DMS79 (cell line): ENCODE measurements at places on chromosomes 5 and 9.

DNA sequence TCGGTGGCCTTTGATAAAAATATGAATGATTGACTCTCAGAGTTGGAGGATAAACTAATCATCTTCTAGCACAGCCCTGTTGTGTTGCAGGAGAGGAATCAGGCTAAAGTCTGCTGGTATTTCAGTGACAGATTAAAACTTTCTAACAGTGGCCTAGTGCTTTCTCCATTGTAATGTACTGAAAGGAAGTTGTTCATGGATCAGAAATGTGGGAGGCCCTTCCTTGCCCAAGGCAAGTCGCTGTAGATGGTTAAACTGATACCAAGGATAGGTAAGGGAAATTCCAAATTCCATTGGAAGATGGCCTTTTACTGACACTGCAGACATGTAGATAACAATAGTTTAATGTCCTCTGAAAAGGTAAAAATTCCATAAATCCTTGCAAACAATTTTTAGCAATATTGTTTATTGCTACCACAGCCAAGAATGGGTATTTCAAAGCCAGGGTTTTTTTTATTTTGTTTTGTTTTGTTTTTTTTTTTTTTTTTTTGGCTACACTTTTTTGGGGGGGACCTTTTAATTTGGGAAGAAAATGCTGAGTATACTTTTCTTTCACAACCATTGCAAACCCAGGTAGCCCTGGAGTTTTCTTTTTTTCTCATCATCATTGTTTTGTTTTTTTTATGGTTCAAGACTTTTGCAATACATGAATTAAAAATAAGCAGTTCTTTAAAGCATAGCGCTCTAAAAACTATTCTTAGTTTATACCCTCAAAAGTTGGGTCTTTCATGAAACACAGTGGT is 35.5 kb downstream of the WDR36 start:
- no peak for DNase-seq

DNA sequence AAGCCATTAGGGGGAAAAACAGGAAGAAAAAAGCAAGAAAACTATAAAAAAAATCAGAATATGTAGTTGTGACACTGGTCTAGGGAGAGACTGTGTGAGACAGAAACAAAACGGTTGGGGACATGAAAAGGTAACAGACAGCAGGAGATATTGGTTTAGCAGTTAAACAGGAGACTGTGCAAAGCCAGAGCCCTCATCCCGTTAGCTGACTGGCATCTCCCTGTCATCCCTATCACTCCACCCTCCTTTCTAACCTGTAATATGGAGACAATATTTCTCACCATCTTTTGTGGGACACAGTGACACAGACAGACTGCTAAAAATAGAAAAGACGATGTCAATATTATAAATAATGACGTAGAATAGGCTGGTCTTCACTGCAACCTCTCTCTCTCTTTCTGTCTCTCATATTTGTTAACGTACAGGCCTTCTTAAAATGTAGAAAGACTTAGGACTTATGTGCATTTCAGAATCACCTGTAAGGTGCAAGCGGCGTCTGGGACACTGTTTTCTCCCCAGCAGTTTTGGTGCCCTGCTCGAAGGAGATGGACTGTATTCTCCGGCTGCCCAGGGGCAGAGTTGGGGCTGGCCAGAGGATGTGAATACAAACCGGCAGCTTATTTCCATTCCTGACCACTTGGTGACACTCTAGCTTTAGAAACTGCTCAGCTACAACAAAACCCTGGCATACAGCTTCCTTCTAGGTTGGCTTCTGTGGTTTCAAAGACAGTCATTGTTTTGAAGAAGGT is 190.6 kb downstream of the MAT2B start:
- DNase-seq = no peak

- DNase-seq = no peak
Measured at GRCh38 chr5:93088592-93089389, 492.2 kb downstream of the NR2F1-AS1 start.

- DNase-seq = no peak
Measured at GRCh38 chr9:15622318-15622971, 69.6 kb downstream of the CCDC171 start.

GRCh38 chr9:27198190-27198589 is 89.2 kb downstream of the TEK start:
- no peak for DNase-seq

DNA sequence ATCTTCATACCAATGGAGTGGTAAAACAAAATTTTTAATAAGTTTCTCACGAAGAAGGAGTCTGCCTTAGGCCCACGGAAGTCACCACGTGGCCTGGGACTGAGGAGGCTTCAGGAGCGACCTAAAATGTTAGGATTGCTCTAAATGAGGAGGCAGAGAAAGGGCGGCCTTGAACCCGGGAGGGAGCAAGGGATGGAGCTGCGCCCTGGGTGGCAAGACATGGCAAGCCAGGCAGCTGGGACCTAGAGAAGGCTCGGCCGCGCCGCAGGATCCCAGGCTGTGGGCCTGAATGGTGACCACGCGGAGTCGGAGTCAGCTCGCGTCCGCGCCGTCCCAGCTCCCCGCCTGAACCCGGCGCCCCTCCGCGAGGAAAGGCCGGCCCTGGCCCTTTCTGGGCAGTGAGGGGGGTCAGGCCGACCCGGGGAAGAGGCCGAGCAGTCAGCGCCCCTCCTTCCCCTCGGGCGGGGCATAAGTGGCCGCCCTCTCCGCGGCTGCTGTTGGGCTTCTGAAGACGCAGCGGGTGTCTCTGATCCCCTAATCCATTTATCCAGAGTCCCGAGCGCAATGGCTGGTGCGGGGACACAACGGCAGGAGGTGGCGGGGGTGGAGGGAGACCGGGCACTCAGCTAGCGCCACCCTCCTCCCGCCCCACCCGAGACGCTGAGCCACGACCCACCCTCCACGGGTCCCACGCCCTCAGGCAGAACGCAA is 10.6 kb downstream of the IRX1 start:
- no peak for DNase-seq
